Right cardiac atrium (tissue), 5 donors: ENCODE measurements at places on chromosomes 13 and 19. TPM values are rescaled to one million over a fixed set of nuclear protein-coding genes. Genes with fewer than 3 reads are reported as not detected.

The PSPN gene
- polyA plus RNA-seq: 0.50 TPM

The ZNF69 gene
- polyA plus RNA-seq: 3.8 TPM

The CD209 gene
- polyA plus RNA-seq: 0.68 TPM

The TBXA2R gene
- polyA plus RNA-seq: 1.8 TPM

The INAFM1 gene
- polyA plus RNA-seq: 7.0 TPM

The PGLYRP2 gene
- polyA plus RNA-seq: not detected

The CTXN1 gene
- 0.16 TPM for polyA plus RNA-seq

The MVB12A gene
- polyA plus RNA-seq: 30.5 TPM

The LYPD5 gene
- polyA plus RNA-seq: 0.34 TPM

The VMAC gene
- 3.6 TPM for polyA plus RNA-seq

The SLITRK5 gene
- polyA plus RNA-seq: 0.09 TPM

The EDDM13 gene
- polyA plus RNA-seq: 0.32 TPM

The FXYD1 gene
- polyA plus RNA-seq: 289 TPM

The GRIK5 gene
- polyA plus RNA-seq: 8.9 TPM

The DDX39A gene
- 30.3 TPM for polyA plus RNA-seq
